ENCODE measurements at places on chromosomes 12 and 14. TPM values are rescaled to one million over a fixed set of nuclear protein-coding genes. Genes with fewer than 3 reads are reported as not detected.

PRKD1 gene
- 0.16 TPM for polyA plus RNA-seq

AVPR1A gene
- 0.01 TPM for polyA plus RNA-seq

TIGAR gene
- 0.53 TPM for polyA plus RNA-seq

SOAT2 gene
- polyA plus RNA-seq = not detected

GLIPR1 gene
- 0.39 TPM for polyA plus RNA-seq

UNC119B gene
- polyA plus RNA-seq = 21.6 TPM

CMTM5 gene
- not detected for polyA plus RNA-seq

MDGA2 gene
- polyA plus RNA-seq = not detected

CCDC60 gene
- polyA plus RNA-seq = not detected
